ENCODE measurements at places on chromosomes 2 and 18.

DNA sequence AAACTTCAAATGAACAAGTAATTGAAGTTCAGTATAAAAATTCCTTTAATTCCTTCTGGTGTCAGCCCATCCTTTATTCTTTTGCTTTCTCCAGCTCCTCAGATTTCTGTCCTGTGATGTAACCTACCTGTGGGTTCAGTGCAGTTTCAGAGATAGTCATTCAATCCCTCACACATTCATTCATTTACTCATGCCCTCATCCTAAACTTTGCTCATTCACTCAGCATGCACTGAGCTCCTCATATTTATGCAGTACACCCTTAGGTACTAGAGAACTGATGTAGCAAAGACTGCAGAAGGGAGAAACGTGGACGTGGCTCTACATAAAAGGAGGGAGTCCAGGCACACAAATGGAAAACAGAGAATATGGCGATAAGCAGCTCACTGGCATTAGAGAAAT lies 45.3 kb upstream of the STAT1 start:
- DNase-seq = no peak

DNA sequence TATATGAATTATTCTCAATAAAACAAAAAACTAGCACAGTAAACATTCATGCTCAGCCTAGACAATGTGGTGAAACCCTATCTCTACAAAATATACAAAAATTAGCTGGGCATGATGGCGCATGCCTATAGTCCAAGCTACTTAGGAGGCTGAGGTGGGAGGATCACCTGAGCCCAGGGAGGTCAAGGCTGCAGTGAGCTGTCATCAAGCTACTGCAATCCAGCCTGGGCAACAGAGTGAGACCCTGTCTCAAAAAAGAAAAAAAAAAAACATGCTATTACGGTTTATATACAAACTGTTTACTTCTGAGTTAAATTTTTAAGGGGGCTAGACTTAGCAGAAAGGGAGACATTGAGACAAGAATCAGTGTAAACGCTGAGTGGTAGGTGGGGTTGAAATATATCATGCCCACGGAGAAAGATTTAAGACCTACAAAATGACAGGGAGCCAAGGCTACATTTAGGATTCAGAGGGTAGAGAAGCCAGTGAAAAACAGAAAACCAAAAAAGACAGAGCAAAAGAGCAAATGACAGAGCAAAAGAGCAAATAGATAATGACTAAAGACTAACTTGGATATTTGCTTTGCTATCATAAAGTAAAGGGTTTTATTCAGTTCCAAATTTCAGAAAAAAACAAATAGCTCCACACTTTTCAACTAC lies 7.5 kb downstream of the TTC32 start:
- DNase-seq = no peak

DNA sequence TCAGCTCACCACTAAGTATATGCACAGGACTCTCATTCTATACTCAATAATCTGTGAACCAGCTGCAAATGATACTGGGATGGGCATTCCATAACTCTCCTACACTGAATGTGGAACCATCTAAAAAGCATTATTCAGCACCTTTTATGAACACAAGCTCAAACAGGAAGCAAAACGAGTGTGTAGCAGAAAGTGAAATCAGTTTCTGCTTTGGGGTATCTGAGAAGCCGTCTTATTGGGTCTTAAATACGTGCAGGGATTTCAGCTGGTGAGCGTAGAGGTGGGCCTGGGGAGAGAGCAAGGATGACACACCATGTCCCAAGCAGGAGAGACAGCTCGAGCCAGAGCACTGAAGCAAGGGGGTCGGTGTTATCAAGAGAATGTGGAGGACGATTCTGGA lies 120.0 kb upstream of the TTN start:
- no peak for DNase-seq

DNA sequence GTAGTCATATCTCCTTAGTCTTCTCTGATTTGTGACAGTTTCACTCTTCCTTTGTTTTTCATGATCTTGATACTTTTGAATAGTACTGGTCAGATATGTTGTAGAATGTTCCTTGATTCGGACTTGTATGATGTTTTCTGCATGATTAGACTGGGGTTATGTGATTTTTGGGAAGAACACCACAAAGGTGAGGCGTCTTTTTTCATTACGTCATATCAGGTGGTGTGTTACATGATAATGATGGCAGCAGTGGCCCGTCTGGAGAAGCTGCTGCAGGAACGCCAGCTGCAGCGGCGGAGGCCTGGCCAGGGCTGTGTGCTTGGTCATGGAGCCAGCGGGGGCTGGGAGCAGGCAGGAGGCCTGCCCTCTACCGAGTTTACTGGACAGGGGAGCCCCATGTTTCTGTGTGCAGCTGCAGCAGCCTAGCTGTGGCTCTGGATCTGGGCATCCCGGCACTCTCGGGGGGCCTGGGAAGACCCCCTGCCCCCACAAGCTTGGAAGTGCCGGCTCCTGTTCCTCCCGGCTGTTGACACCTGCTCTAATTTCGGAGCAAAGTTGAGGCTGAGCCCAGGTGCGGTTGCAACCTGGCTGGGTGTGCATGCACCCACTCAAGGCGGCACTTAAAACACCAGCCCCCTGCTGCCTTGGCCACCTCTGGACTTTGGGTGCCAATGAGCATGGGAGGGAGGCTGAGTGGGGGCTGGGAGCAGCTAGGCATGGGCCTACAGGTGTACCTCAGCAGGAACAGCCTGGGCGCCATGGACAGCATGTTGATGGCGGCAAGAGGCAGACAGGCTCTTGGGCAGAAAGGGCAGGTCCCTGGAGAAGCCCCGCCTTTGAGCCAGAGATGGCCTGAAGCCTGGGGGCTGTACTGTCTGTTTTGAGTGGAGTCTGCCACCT lies 26.1 kb downstream of the SLC4A10 start:
- peak; percentile 14 for DNase-seq

- no peak for DNase-seq
Measured at GRCh38 chr2:207504513-207505170, 25.1 kb upstream of the CREB1 start.

DNA sequence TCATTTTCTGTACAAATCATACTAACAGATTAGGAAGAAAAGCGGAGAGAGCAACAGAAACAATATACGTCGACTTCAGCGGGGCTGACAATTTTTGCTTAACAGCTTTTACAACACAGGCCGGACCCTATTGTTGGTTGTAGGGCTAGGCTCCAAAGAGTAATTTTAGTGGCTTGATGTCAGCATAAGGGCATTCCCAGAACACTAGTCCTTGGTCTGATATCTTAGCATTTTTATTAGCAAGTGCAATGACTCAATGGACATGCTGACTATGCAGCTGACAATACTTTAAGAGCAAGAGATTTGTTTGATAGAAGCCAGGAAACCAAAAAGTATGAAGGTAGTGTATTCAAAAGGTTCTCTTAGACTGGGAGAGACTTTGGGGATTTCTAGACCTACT lies 209.9 kb downstream of the LNPK start:
- DNase-seq = no peak

GRCh38 chr2:231290321-231291015 lies 92.0 kb downstream of the ARMC9 start:
- no peak for DNase-seq

DNA sequence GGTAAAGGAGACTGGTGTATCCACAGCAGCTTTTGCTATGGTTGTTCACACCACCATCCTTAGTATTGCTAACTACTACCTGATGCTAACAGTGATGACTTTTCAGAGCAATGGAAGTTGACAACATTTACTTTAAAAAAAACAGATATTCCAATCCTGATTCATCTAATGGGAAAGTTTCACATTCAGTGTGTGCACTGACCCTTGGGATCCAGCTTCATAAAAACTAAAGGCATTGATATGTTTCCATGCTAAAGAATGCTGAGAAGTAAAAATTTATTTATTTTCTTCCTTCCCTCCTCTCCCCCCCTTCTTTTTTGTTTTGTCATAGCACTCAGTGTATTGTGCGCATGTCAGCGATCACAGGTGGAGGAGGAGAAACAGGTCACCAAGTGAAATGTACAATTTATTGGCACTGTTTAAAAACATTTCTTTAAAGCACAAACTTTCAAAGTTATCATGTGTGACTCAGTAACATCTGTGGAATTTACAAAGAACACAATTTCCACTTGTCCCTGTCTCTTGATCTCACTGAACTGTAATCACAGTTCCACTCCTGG lies 229.9 kb downstream of the ALK start:
- DNase-seq = no peak

DNA sequence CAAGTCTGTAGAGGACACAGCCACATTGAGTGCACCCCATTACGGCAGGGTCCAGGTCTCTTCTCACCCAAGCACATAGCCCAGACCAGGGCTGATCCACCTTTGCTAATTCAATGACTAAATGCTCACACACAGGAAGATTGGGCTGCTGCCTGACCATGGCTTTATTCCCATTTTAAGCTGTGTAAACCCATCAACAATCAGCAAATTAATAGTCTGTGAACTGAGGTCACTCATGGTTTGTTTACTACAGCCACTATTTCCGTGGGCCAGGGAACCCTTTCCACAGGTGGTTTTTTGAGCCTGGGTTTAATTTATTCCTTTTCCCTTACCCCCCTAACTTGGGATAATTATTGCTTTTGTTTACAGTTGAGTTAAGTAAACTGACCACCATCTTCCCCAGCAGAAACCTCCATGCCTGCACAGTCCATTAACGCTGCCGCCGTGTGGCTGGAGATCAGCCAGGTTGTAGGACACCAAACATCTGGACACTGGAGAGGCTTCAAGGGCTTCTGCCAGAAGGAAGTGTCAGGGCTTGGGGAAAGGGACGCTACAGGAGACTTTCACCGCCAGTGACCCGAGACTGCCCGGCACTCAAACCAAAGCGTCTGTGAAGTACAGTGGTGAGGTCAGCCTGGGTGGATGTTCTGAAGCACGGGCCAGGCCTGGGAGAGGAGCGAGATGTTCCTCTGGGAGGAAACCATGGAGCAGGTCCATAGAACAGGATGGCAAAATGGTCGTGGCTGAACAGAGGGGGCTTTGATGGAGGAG lies 282.9 kb downstream of the DYSF start:
- no peak for DNase-seq

DNA sequence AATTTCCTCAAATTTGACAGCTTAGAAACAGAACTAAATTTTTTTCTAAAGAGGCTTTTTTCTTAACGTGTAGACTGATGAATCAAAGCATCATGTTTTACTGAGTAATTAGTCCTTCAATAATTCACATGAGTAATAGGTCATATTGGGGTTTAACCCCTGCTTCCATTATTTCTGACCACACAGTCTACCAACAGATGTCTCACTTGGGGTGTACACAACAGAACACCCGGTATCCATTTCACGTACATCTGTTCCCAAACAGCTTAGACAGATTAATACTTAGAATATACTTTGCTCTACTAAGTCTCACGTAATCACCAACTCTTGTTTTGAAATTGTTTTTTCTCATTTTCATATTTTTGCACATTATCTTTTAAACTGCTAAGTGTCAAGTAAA lies 14.8 kb downstream of the CERKL start:
- no peak for DNase-seq

DNA sequence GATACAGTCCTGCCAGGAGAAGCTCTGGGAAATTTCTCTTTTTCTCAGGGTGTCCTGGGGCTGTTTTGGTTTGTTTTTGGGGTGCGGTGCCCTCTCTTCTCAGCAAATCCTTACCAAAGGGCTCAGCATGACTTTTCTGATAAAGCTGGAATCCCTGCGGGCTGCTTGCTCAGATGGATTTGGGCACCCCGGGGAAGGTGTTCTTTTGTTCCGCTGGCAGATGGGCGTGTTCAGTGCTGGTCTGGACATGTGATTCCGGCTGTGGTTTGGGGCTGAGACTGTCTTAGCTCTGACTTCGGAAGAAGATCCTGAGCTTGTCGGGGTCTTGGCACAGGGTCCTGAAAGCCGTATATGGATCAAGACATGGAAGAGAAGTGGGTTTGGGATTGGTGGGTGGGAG lies 134.2 kb upstream of the SPRED2 start:
- no peak for DNase-seq

GRCh38 chr2:112661656-112662305 lies 16.0 kb downstream of the SLC20A1 start:
- peak; percentile 75 for DNase-seq

GRCh38 chr18:72940986-72941385 lies 73.2 kb upstream of the NETO1 start:
- DNase-seq = no peak

GRCh38 chr2:226057914-226058313 lies 658.4 kb downstream of the NYAP2 start:
- no peak for DNase-seq

GRCh38 chr18:69064063-69064462 lies 266.2 kb downstream of the CCDC102B start:
- no peak for DNase-seq

DNA sequence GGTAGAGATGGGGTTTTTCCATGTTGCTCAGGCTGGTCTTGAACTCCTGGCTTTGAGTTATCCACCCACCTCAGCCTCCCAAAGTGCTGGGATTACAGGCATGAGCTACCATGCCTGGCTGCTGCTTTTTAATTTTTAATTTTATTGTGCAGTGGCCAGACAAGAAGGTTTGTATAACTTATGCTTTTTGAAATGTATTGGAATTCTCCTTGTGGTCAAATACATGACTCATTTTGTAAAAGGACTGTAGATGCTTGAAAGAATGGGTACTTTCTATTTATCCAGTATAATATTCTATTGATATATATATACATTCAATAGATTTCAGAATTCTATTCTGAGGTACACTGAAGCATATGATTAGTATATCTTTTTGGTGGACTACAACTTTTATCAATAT lies 82.6 kb upstream of the ST3GAL5 start:
- DNase-seq = no peak

- no peak for DNase-seq
Measured at GRCh38 chr2:110843959-110844510, 111.7 kb downstream of the ACOXL start.

- no peak for DNase-seq
Measured at GRCh38 chr2:41942278-41942677, 105.5 kb upstream of the PKDCC start.

DNA sequence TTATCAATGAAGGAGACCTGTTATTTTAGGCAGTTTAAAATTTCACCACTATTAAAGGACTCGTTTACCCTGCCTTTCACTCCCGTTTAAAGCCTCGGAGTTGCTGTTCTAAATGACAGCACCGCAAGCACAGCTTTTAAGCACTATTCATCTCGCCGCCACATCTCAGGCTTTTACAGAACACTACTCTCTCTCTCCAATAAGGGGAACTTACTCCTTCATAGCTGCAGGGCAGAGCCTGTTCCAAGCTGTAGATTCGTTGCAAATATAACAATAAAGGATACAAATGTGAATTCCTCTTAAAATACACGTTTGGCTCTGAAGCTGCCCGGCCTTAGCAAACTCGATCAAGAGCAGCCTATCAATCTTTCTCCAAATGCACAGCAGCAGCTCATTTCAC lies 271.8 kb downstream of the ZNF521 start:
- DNase-seq = no peak

- DNase-seq = no peak
Measured at GRCh38 chr18:28411806-28412205, 234.9 kb upstream of the CDH2 start.

- no peak for DNase-seq
Measured at GRCh38 chr2:157894694-157895435, 18.7 kb upstream of the ACVR1 start.

GRCh38 chr18:57624988-57625387 lies 3.4 kb upstream of the NARS1 start:
- no peak for DNase-seq

DNA sequence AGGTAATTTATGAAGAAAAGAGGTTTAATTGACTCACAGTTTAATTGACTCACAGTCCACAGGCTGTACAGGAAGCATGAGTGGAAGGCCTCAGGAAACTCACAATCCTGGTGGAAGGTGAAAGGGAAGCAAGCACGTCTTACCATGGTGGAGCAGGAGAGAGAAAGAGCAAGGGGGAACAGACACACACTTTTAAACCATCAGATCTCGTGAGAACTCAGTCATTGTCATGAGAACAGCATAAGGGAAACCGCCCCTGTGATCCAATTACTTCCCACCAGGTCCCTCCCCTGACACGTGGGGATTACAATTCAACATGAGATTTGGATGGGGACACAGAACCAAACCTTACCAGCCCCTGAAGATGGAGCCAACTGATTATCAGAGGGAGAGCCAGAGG lies 11.2 kb upstream of the PUM2 start:
- DNase-seq = no peak

All from NCI-H2029 treated with DMSO at 0.1 percent for 48 hours (cell line).